Amniotic epithelial cell (primary cell): ENCODE measurements at places on chromosomes 12 and 14.
A peak's percentile ranks its signal among the peaks of the same experiment; 100 is the strongest.

DNA sequence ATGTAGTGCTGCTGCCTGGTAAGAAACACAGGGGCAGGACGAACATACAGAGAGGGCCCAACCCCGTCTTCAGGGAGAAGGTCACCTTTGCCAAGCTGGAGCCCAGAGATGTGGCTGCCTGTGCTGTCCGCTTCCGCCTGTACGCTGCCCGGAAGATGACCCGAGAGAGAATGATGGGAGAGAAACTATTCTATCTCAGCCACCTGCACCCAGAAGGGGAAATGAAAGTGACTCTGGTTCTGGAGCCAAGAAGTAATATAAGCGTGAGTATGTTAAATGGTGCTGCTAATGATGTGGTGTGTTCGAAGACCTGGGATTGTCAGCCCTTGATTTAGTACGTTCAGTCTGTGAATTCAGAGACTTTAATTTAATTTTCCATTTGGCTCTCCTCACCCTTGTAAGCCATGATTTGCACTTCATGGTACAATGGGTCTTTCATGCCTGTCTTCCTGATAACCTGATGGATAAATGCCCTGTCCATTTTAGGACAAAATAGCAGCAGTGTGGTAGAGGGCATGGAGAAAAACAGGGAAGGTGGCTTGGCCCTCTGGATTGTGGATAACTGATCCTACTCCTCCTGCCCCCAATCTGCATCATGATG is 318.9 kb downstream of the SNAPC1 start:
- no peak for DNase-seq

- DNase-seq, result peak; percentile 22
Observed at GRCh38 chr12:24560831-24561271, 388.1 kb downstream of the BCAT1 start.

GRCh38 chr14:100445436-100446088 is 122.4 kb downstream of the SLC25A47 start:
- DNase-seq, result no peak

GRCh38 chr14:102586420-102587104 is 5.9 kb upstream of the RCOR1 start:
- DNase-seq, result peak; percentile 41

DNA sequence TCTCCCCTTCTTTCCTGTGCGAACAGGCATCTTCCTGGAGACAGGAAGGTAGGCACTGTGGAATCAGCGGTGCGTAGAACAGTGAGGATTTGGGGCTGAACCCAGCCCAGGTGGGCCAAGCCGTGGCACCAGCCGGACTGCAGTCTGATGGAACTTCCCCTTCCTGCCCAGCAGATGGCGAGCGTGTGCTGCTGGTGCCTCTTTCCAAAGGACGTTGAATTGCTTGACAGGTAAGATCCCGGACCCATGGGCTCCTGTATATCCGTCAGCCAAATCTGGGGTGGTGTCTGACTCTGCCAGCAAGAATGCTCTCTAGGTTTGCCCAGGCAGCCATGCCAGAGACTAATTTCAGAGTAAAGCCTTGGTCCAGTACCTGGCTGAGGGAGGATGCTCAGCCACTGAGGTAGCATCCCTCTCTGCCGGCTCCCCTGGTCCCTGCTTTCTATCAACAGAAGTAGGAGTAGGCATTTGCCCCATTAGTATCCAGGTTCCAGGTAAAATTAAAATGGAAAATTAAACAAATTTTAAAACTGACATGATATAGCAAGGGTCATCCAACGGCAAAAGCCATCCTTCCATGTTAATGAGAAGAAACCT is 21.1 kb upstream of the KCNA5 start:
- peak; percentile 7 for DNase-seq

- no peak for DNase-seq
Observed at GRCh38 chr12:6044082-6044481, 80.4 kb downstream of the VWF start.

DNA sequence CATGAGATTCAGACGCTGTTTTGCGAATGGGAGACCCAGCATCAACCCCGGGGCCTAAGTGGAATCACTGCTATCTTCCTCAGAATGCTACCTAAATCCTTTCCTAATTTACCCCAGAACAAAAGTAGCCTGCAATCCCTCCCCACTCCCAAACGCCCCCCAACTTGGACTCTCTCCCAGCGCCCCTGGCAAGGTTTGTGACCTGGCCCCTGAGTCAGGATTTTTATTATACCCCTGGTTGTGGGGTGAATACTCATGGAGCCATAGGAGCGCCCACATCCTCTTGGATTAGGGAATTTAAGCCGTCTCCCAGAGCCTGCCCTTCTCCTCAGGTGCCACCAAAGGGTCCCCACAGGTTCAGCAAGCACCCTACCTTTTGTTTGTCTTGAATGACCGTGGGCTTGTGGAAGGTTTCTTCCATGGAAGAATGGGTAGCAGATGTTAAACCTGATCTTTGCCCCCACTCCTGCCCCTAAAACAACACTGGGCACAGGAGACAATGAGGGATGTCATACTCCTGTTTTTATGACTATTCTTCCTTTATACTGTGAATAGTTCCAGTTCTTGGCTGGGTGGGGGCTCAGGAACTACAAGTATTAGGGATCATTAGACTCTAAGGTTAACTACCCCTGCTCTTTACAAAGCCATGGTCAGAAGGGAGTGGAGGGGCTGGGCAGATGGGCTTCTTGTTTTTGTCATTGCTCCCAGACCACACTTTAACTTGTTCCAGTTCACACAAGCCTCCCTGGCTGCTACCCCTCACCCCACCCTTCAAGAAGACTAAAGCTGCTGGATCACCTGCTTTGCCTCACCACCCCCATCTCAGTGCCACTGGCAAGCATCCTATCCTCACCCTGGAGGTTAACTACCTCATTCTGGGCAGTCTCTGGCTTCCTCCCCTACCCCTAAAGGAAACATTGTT is 630 bp downstream of the MYL6B start:
- no peak for DNase-seq

DNA sequence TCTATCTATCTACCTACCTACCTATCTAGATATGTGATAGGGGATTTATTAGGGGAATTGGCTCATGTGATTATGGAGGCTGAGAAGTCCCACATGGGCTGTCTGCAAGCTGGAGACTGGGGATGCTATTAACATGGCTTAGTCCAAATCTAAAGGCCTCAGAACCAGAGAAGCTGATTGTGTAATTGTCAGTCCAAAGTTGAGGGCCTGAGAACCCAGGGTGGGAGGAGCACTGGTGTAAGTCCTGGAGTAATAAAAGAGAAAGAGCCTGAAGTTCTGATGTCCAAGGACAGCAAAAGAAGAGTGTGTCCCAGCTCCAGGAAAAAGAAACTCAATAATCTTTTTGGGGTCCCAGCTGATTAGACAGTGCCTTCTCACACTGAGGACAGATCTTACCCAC is 98.5 kb upstream of the SEL1L start:
- no peak for DNase-seq

DNA sequence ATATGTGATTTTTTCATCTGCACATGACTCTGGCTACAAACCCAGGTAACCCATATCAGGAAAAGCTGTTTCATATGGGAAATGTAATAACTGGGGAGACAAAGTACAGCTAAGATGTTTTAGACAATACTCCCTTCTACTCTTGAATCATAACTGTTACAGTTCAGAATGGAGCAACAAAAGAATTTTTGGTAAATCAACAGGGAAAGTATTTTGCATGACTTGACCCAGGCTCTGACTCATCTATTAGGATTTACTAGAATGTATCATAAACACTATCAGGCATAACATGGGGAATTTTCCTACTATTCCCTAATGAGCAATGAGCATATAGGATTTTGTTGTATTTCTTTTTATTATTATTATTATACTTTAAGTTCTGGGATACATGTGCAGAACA is 553.0 kb downstream of the SLC16A7 start:
- peak; percentile 89 for DNase-seq

- DNase-seq, result peak; percentile 47
Observed at GRCh38 chr12:47087088-47087688, 7.4 kb upstream of the AMIGO2 start.

DNA sequence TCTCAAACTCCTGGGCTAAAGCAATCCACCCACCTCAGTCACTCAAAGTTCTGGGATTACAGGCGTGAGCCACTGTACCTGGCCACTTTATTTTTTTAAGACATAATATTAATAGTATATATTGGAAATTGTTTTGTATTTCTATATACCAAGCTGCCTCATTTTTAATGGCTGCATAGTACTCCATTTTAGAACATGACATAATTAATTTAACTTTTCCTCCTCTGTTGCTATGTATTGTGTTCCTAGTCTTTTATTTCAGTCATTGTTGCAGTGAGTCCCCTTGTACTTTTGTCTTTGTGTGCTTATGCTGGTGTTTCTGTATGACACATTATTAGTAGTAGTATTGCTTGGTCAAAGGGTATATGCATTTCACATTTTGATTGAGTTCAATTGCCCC is 138.7 kb downstream of the PRKCH start:
- no peak for DNase-seq

GRCh38 chr12:89706551-89706950 is 2.1 kb downstream of the ATP2B1 start:
- no peak for DNase-seq

GRCh38 chr14:91373591-91374254 is 43.9 kb downstream of the CCDC88C start:
- DNase-seq, result no peak

- peak; percentile 89 for DNase-seq
Observed at GRCh38 chr12:71556875-71557274, 106.8 kb downstream of the ZFC3H1 start.
